Aorta (tissue), 5 donors: ENCODE measurements at places on chromosomes 1 and 21. TPM values are rescaled to one million over a fixed set of nuclear protein-coding genes. Genes with fewer than 3 reads are reported as not detected.

DNA sequence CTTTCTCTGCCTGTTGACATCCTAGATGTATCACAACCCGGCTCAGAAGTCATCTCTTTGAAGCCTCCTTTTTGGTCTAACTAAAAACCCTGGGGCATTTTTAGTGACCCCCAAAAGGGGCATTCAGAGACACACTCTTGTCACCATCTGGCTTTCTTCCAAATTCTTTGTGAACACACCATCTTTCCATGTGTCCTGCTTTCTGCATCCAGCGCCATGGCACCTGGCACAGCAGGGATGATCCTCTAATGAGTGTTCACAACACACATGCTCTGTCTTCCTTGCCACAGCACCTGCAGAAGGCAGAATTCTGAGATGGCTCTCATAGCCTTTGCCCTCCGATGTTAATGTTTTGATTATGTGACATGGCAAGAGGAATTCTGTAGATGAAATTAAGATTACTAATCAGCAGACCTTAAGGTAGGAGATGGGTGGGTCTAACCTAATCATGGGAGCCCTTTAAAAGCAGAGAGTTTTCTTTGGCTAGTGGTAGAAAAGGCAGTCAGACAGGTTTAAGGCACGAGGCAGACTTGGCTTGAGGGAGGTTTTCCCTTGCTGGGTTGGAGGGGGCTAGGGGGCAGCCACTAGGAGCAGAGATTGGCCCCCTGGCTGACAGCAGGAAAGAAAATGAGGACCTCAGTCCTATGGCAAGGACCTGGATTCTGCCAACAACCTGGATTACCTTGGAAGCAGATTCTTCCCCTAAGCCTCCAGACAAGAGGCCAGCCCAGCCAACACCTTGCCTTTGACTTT, 4.9 kb upstream of the TMEM61 start:
- no peak overlapping the region for H3K27ac ChIP-seq
- H3K27me3 ChIP-seq: no peaks in the 10 kb centered on the region
- H3K4me1 ChIP-seq: no peaks in the 10 kb centered on the region

DNA sequence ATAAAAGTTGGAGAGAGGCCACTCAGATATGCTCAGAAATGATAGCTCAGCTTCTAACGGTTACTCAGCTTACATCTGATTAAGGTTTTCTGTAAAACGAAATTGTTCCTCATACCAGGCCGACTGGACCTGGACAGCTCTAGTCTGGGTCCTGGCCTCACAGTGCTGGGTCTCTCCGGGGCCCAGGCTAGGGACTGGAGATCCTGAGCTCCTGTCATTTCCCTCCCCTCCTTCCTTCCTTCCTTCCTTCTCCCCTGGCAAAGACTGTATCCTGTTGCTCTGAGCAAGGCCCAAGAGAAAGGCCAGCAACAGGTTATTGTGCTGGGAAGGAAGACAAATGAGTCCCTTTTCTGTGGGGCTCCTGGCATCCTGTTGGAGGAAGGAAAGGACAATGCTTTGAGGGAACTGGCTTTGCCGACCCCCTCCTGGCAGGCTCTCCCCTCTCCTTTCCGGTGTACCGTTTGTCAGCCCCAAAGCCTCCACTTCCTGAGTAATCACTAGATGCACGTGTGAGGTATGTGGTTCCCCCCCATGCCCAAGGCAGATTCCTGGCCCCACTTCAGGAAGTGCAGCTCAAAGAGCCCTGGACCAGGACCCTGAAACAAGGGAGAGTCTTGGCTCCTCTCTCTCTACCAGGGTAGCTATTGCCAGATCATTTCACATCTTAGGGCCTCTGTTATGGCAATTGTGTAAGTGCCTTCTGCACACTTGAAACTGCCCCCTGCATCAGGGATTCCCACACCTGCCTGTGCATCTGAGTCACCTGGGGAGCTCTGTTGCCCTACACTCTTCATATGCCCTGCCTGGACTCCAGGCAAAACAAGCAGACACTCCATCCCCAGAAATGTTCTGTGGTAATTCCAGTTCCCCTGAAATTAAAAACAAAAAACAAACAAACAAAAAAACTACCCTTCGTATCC, 212.7 kb upstream of the FGGY start:
- no peaks in the 10 kb centered on the region for H3K27me3 ChIP-seq
- no peak for DNase-seq
- H3K4me1 ChIP-seq: peaks cover 3% of the 10 kb centered on the region
- no peaks in the 10 kb centered on the region for H3K36me3 ChIP-seq
- no peak overlapping the region for H3K4me3 ChIP-seq

GRCh38 chr21:15236111-15236510, 171.3 kb upstream of the NRIP1 start:
- no peaks in the 10 kb centered on the region for H3K36me3 ChIP-seq
- H3K27ac ChIP-seq: no peak overlapping the region
- no peak overlapping the region for H3K4me3 ChIP-seq
- no peak for DNase-seq
- no peaks in the 10 kb centered on the region for H3K27me3 ChIP-seq
- H3K4me1 ChIP-seq: no peaks in the 10 kb centered on the region

DNA sequence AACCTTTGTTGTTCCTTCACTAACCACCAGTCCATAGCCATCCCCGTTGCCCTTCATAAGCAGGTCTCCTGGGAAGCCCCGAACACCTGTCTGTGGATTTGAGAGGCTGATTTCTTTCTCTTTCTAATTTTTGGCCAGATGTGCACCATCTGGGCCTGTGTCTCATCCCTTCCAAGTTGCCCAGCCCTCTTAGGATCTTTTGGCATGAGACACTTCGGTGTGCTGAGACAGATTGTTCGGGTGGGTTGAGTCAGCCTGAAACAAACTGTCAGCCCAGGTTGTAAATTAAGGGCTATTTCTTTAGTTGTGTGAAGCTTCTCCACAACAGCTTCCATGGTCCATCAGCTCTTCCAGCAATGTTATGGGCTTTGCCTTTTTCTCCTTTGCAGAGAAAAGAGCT, 1.4 kb upstream of the DNAJC11 start:
- no peak overlapping the region for H3K4me3 ChIP-seq
- H3K27ac ChIP-seq: no peak overlapping the region
- no peak for DNase-seq
- H3K36me3 ChIP-seq: no peaks in the 10 kb centered on the region

DNA sequence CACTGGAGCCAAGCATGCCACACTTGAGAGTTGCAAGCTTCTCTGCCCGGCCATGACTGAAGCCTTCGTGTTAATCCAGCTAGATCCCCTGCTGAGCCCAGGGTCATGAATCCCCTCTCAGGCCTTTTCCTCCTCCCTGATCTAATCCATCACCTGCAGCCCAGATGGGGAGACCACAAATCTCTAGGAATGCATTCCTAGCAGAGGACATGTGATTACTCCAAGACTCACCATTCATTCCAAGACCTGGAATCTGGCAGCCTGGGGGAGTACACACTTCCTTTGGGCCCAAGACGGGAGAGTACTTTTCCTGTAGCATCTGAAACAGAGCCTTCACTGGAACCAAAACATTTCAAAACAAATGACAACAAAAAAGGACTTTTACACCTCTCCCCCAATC, 269.3 kb upstream of the NFIA start:
- H3K27me3 ChIP-seq: no peaks in the 10 kb centered on the region
- no peak overlapping the region for H3K4me3 ChIP-seq
- no peak for DNase-seq
- H3K36me3 ChIP-seq: no peaks in the 10 kb centered on the region

DNA sequence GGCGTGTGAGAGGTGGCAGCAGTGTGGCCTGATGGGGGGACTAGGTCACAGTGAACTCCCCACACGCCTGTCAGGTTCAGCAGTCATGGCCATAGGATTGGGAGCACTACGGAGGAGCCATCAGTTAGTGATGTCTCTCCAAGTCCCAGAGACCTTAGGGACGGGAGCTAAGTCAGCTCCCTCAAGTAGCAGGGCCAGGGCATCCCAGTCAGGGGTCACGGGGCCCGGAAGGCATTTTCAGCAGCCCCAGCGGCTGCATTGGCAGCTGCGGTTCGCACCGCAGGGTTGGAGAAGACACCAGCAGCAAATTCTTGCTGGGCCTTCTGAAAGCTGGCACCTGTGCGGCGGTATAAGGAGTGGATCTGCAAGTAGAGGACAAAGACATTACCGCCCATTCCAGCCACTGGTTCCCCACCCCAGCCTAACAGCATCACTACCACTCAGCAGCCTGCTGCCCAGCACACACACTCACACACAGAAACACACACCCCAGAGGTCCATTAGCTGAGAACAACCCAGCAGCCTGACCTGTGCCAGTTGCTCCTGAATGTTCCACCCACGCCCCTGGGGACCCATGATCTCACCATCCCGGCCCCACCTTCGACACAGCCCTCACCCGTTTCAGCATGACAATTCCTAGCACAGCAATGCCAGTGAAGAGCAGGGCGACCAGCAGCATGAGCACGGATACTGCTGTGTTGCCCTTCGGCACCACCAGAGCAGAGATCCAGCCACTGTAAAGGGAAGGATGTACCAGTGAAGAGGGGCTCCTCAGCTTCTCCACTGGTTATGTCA, 972 bp upstream of the ENTREP3 start:
- no peaks in the 10 kb centered on the region for H3K36me3 ChIP-seq
- H3K27ac ChIP-seq: peak overlapping the region; percentile 97
- H3K4me3 ChIP-seq: peak overlapping the region; percentile 53
- H3K27me3 ChIP-seq: no peaks in the 10 kb centered on the region
- no peak for DNase-seq
- H3K4me1 ChIP-seq: no peaks in the 10 kb centered on the region

GRCh38 chr1:33454646-33455282, 17.7 kb upstream of the ZSCAN20 start:
- H3K27me3 ChIP-seq: no peaks in the 10 kb centered on the region
- H3K4me3 ChIP-seq: no peak overlapping the region
- peaks cover 3% of the 10 kb centered on the region for H3K4me1 ChIP-seq
- DNase-seq: no peak
- H3K27ac ChIP-seq: no peak overlapping the region

DNA sequence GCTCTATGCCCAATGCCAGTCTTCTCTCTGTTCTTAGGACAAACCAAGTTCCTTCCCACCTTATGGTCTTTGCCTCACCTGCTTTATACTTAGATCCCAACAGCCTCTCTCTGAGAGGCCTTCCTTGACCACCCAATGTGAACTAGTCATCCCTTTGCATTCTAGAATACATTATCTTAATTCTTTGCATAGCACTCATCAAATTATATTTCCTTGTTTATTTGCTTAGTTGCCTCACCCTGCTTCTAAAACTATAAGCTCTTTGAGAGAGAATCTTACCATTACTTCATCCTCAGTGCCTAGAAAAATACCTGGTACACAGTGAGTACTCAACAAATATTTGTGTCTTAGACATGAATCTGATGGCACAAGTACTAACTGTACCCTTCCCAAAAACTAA, 8.0 kb downstream of the PIGP start:
- no peaks in the 10 kb centered on the region for H3K27me3 ChIP-seq
- H3K4me3 ChIP-seq: no peak overlapping the region
- no peaks in the 10 kb centered on the region for H3K36me3 ChIP-seq
- no peak for DNase-seq
- no peaks in the 10 kb centered on the region for H3K4me1 ChIP-seq
- no peak overlapping the region for H3K27ac ChIP-seq

DNA sequence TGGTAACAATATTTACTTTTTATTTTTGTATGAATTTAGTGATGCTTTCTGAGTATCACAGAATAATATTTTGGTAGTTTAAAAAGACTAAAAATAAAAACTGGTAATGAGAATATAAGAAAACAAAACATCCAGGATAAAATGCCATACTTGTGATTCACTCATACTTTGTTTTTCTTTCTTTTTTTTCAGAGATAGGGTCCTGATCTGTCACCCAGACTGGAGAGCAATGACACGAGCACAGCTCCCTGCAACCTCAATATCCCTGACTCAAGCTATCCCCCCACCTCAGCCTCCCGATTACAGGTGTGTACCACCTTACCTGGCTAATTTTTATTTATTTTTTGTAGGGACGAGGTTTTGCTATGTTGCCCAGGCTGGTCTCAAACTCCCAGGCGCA, 64.2 kb upstream of the ADAM30 start:
- no peak for DNase-seq
- peaks cover 17% of the 10 kb centered on the region for H3K4me1 ChIP-seq
- no peaks in the 10 kb centered on the region for H3K27me3 ChIP-seq
- H3K36me3 ChIP-seq: peaks cover 2% of the 10 kb centered on the region
- no peak overlapping the region for H3K4me3 ChIP-seq
- H3K27ac ChIP-seq: no peak overlapping the region

DNA sequence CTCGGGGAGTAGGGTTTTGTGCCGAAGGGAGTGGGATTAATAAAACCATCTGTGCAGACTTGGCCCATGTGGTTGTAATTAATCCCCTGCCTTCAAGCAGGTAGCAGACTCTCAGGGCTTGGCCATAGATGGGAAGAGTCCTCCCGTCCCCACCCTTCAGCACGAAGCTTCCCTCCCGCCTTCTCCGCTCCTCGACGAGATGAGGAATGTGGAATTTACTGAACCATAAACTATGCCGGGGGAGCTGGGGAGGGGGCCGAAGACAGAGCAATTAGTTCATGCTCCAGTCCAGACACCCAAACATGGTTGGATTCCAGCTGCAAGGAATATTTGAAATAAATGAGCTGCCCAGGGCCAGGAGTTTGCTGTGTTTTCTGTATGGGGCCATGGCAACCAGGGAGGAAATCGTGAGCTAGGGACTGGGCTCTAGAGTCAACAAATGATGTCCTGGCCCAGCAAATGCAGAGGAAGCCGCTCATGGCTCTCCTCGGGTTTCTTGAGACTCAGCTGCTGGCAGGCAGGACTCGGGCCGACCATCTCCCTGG, 78.8 kb downstream of the SPSB1 start:
- H3K27ac ChIP-seq: peak overlapping the region; percentile 83
- no peak overlapping the region for H3K4me3 ChIP-seq
- no peaks in the 10 kb centered on the region for H3K27me3 ChIP-seq
- peaks cover 6% of the 10 kb centered on the region for H3K4me1 ChIP-seq

DNA sequence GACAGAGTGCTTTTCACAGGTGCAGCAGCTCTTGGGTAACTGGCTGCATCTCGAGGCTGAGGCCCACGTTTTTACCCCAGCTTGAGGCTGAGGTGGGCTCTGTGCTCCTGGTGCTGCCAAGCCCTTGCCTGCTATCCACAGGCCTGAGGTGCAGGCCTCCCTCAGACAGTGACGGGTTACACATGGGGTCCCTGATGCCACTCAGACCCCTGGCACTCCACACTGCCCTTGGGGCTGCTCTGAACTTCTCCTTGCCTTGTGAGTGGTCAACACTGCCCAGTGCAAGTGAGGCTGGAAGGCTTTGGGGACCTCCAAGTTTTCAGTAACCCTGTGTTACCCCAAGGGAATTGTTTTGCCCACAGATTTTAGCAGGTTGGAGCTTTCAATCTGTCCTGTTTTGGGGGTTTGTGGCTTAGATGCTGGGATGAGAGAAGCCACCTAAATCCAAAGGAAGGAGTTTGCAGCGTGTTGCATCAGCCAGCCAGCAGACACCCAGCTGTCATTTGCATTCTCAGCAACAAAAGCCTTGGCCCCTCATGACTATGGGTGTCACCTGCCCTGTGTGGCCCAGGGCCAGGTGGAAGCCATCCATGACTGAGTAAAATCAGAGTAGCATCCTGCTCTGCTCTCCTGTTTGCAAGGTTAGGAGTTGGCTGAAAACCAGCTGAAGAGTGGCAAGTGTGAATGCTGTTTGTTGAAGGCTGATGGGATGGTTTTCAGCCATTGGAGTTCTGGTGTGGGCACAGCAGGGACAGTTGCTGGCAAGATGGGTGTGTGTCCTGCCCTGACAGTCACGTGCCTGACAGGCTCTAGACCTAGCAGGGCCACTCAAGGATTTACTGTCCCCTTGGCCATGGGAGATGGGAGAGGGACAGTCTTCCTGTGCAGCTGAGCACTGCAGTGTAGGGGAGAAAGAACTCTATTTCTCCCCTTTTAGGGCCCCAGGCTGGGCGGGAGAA, 3.2 kb downstream of the RNF187 start:
- no peaks in the 10 kb centered on the region for H3K27me3 ChIP-seq
- H3K4me1 ChIP-seq: no peaks in the 10 kb centered on the region
- DNase-seq: no peak

Gene BTBD8
- 8.3 TPM for total RNA-seq

Gene HOOK1
- 1.4 TPM for total RNA-seq

Gene LYPD8
- total RNA-seq: not detected

Gene SLC25A34
- 4.3 TPM for total RNA-seq

Gene SPATA46
- not detected for total RNA-seq

Gene CORT
- not detected for total RNA-seq

Gene ECM1
- 26.3 TPM for total RNA-seq
